ENCODE measurements at places on chromosomes 5 and 9.

DNA sequence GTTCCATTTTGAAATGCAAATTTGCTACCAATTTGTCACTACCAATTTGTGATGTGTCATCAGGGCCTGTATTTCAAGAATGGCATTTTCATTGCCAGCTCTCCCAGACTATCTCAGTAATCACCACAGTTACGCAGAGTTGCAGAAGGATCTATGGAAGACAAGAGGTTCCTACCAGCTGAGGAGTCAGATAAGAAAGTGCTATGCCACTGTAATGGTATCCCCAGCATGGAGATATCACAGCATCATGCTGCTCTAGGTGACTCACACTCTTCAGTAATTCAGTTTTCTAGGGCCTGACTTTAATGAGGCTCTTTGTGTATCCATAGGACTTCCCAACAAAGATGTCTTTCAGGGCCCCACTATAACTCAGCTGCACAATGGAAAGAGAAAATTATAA is 490.3 kb downstream of the ARHGEF28 start:
- DNase-seq: no peak

GRCh38 chr9:113741886-113742854 is 133.9 kb upstream of the ZNF618 start:
- no peak for DNase-seq

DNA sequence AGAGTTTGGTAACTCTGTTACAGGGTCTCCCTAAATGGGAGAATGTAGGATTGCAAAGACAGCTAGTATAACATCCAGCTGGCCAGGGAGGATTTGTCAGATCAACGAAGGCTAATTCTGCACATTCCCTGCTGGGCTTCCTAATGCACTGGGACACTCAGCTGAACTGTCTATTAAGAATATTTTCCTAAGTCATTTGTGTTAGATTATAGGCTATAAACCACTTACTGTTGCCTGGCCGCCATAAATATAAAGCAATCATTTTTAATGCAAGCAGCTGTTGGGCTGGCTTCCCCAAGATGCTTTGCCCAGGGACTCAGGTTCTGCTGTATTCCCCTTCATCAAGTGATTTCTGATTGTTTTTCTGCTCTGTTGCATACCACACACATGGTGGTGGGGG is 35.3 kb upstream of the SLIT3 start:
- DNase-seq: no peak

- no peak for DNase-seq
These were observed 13.0 kb downstream of the MED10 start for GRCh38 chr5:6365142-6365976.

GRCh38 chr9:122327175-122327574 is 43.6 kb upstream of the PTGS1 start:
- no peak for DNase-seq

- no peak for DNase-seq
These were observed 82.1 kb downstream of the PRKACG start for GRCh38 chr9:68931821-68932220.

- no peak for DNase-seq
These were observed 142.2 kb downstream of the BAAT start for GRCh38 chr9:101242651-101243050.

GRCh38 chr5:1547236-1547635 is 23.5 kb upstream of the LPCAT1 start:
- peak; percentile 34 for DNase-seq

DNA sequence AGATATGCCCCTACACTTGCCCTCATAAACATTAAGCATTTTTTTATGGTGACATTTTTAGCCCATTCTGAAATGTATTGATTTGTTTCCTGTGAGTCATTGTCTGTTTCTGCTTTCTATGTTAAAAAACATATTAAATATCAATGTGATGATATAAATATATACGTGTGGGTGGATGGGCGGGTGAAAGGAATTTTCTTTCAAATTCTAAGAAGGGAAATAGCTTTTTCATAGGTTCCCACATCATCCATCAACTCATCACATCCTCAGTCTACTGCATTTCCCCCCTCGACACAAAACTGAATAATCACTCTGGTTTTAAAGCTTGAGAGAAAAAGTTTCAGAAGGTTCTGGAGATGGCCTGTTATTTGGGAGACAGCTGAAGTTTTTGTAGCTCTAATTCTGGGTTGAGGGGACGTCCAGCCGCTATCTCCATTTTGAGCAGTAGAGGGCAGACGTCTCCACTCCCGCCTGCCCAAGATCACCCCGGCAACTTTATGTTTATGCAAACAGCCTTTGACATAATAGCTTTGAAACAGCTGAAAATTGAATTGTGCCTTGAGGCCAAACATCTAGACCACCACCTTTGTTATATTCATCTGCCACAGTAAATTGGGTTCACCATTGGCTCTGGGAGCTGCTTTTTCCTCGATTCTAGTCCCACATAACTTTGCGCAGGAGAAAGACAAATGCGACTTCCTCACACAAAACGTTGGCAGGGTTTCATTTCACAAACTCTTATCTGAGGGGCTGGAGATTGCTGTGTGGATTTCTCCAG is 216.2 kb upstream of the CLINT1 start:
- DNase-seq: no peak

DNA sequence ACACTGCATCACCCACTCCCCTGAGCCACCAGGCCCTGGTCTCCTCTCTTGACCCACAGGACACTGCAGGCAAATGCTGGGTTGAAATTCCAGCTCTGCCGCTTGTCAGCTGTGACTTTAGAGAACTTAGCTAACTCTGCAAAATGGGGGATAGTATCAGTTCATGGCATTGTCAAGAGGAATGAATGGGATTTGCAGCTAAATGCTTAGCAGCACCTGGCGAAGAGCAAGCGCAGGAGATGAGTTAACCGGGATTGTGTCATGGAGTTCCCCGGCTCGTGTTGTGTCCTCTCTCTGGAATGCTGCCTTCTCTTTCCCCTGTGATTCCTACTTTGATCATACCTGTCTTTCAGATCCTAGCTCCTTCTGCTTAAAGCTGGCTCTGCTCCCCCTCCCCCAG is 67.1 kb downstream of the DAB2IP start:
- DNase-seq: no peak

- DNase-seq: no peak
These were observed 274.3 kb downstream of the ISL1 start for GRCh38 chr5:51657340-51658240.

DNA sequence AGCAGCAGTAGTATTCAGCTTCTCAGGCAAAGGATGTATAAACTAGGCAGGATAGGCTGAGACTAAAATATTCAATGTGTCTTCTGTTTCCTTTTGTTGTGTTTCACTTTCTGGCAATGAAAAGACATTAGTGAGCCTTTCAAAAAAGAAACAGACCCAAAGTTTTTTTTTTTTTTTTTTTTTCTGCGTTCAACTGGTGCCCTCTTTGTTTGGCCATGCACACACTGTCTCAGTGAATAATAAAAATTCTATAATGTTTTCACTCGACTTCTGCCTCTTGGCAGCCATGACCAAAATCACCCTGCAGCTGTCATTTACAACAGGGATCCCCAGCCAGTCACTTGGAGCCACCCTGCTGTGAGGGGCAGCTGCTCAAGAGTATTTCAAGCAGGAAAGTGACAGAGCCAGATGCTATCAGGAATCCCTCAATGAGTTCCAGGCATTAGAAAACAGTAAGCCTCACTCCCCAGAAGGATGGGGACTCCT is 44.0 kb upstream of the MAN2A1 start:
- no peak for DNase-seq

DNA sequence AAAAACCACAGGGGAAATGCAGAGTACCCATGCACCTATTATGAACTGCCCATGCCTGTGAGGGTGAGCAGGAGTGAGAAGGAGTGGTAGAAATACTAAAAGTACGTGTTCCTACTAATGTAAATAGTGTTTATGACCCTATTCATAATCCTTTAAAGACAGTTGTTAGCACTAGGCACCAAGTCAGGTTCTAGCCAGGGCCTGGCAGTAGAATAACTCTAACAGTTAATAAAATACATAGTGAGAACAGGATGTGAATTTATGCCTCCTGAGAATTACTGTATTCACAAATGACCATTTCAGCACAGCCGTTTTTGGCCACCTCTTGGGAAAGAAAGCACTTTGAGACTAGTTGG is 103.2 kb upstream of the TARS1 start:
- DNase-seq: no peak

GRCh38 chr5:181224390-181225229 is 1.5 kb downstream of the TRIM41 start:
- DNase-seq: peak; percentile 74

GRCh38 chr5:68460147-68460798 is 244.7 kb downstream of the PIK3R1 start:
- no peak for DNase-seq

DNA sequence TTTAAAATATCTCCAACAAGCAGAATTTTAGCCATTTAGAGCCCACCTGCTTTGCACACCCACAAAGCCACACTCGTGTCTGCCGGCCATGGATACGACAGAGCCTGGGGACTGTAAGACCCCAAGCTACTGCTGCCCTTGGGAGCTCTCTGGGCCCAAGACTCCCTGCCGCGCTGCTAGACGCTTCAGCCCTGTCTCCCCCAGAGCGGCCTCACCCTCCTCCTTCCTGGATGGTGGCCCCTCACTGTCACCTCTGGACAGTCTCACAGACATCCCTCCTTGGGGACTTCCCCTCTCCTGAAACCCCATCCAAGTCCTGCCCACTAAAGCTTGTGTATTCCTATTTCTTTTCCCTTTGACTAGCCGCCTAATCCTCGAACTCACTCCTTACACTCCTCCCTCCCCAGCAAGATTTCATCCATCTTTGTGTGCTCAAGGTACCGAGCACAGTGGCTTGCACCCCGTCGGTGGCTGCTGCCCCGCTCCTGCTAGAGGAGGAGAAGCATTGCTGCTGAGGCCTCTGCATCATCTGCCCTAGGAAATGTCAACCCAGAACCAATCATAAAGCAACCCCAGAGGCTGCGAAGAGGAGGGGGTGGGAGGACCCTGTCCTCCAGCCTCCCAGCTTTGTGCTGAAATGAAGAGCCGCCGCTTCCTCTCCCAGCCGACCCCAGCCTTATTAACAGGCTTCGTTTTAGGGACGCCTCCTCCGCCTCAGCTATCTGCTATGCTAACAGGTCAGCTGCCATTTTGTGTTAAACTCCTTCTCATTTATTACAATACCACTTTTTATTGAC is 71.2 kb downstream of the CFAP77 start:
- no peak for DNase-seq

- DNase-seq: no peak
These were observed 115.0 kb upstream of the SLIT3 start for GRCh38 chr5:169415948-169416347.

DNA sequence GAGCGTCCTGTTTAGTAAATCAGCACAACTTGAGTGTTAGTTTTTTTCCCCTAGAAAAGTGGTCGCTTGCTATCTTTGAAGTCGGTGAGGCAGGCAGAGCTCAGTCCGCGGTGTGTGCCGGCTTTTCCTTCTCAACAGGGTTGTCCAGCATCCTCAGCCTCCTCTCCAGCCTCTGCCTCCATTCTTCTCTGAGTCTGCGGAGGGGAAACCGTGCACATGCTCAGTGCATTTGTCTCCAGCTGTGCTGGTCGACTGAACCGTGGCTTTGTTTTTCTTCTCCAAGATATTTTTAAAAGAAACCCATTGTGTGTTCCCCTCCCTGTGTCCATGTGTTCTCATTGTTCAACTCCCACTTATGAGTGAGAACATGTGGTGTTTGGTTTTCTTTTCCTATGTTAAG is 25.3 kb downstream of the FAM240B start:
- DNase-seq: no peak

- no peak for DNase-seq
These were observed 12.7 kb downstream of the ABLIM3 start for GRCh38 chr5:149153751-149154610.

- no peak for DNase-seq
These were observed 75.6 kb downstream of the DCP2 start for GRCh38 chr5:113052041-113052795.

DNA sequence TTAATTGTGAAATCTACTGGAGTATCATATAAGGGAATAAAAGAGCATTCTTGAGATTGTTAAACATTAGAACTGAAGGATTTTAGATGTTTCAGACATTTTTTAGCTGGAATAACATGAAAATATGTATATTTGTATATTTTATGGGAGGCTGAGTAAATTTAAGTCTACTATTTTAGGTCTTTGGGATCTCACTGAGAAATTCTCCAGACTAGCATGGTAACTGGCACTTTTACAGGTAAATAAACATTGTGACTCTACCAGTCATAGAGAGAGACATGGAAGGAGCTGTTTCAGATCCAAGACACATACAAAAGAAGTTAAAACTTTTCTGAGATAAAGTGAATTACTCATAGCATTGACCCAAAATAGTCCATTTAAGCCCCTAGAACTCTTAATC is 59.4 kb downstream of the NDUFAF2 start:
- DNase-seq: no peak

GRCh38 chr5:81105261-81105877 is 127.8 kb upstream of the CKMT2 start:
- no peak for DNase-seq

- no peak for DNase-seq
These were observed 26.0 kb upstream of the SEMA4D start for GRCh38 chr9:89523948-89524347.

GRCh38 chr5:181282874-181283273 is 21.9 kb upstream of the TRIM52 start:
- no peak for DNase-seq

DNA sequence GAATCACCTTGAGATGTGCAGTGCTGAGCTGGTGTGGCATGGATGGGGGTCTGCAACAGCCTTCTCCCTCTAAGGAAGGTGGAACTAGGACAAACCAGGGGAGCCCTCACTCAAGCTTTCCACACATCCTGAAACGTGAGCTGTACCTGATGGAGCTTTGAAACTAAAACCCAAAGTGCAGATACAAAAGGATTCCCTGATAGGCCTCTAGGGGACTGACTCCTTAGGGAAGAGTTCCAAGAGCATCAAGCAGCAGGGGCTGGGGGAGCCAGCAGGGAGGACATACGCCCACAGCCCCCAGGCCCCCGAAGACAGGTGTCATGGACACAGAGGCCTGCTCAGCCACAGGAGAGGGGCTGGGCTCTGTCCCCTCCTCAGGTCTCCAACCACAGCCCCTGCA is 17.7 kb downstream of the ARHGEF37 start:
- no peak for DNase-seq

DNA sequence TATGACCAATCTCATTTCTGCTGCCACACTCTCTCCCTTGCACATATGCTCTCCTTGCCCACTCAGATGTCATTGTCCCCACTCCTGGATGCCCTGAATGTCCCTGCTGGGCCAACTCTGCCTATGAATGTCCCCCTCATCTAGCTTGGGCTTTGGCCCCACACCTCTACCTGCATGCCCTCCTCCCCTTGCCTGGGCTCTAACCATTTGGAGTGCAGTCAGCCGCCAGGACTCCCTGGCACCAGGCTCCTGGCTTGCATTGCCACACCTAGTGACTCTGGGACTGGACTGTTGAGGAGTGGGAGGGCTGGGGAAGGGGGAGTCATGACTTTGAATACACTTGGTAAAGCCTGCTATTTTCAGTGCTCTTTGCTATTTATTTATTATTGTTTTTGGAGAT is 41.6 kb upstream of the POMT1 start:
- peak; percentile 28 for DNase-seq

GRCh38 chr5:9335269-9335668 is 210.6 kb downstream of the SEMA5A start:
- no peak for DNase-seq

GRCh38 chr5:132651838-132652469 is 6.0 kb upstream of the IL13 start:
- no peak for DNase-seq

- no peak for DNase-seq
These were observed 1293.7 kb upstream of the C9orf72 start for GRCh38 chr9:28866951-28867350.

Measured in RWPE2 (cell line).